ENCODE measurements at places on chromosomes 3 and 15.

- DNase-seq: no peak
Measured at GRCh38 chr3:155325263-155325835, 31.9 kb upstream of the STRIT1 start.

- DNase-seq: no peak
Measured at GRCh38 chr3:30547716-30548115, 58.7 kb upstream of the TGFBR2 start.

DNA sequence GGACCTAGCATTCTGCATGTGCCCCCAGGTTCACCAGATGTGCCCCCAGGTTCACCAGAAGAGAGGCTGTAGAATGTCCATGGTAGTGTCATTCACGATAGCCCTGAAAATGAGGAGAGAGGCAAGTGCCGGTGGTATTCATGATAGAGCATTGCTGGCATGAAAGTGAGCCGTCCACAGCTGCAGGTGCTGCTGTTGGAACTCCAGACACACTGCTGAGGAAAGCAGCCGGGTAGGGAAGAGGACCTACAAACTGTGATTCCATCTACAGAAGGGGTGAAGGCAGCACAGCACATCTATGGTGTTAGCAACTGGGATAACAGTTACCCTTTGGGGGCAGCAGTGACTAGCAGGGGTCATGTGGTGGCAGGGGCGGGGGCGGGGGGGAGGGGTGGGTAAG, 125.0 kb upstream of the PLXNA1 start:
- DNase-seq: no peak

- no peak for DNase-seq
Measured at GRCh38 chr3:117489663-117490079, 780.1 kb downstream of the TUSC7 start.

- DNase-seq: peak; percentile 85
Measured at GRCh38 chr3:169149349-169149890, 514.1 kb downstream of the MECOM start.

DNA sequence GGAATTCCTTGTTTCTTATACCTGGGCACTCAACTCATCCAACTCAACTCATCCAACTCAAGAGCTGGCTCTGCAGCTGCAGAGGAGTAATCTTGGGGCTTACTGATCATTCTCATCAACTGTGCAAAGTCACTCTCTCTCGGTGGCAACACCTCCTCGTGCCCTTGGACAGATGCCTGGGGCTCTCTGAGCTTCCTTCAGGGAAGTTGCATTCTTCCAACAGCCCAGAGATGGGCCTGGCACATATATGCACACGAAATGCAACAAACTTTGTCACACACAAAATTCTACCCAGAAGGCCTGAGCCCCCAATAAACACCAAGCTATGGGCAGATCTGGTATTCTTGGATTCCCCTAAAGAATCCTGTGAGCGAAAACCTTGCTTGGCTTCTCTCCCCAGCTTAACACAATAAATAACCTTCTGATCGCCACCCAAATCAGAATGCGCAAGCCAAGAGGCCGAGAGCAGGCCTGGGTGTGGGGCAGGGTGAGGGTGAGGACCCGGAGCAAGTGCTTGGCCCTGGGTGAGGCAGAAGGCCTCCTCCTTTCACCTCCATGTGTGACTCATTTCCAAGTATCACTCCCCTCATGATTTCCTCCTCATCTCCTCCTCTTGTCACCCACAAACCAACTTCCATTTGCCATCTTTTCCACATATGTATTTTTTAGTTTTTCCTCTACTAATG, 15.4 kb downstream of the TGM5 start:
- no peak for DNase-seq

- DNase-seq: no peak
Measured at GRCh38 chr3:61541694-61542093, 19.7 kb upstream of the PTPRG start.
